GM18507 (cell line): ENCODE measurements at places on chromosomes 3 and 15.

- DNase-seq: no peak
Measured at GRCh38 chr15:90989040-90989768, 5.1 kb downstream of the PRC1 start.

DNA sequence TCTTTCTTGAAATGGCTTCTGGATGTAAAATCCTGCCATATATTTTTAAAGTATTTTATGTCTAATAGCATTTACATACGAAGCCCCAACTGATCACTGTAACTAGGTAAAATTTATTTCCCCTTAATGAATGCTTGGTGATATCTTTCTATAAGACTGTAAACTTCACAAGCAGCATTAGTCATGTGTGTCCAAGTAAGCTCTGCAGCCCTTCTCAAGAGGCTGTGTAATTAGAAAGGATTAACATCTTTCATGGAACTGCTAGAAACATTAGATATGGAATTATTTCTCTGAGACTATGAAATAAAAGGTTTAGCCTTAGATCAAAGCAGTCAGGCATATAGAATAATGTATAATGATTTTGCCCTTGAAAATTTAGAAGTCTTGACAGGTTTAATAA lies 143.3 kb downstream of the EPHA3 start:
- DNase-seq: no peak

DNA sequence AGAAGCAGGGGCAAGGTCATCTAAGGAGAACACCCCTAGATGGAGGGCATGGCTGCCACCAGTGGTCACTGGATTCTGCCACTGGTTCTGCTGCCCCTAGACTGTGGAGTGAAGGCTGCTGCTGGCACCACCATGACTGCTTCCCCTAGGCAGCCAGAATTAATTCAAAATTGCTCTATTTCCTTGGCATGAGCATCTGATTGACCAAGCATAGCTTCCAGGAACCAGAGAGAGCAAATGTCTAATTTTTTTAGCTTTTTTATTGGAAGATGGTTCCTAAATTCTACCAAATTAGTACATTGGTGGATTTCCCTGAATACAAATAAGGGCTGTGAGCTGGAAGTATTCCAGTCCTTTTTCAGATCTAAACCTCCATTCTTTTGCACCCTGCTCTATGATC lies 270.2 kb upstream of the GBE1 start:
- DNase-seq: no peak

- no peak for DNase-seq
Measured at GRCh38 chr15:67931861-67932260, 92.0 kb upstream of the RNU6-1 start.

GRCh38 chr3:123100193-123100776 lies 33.5 kb downstream of the PDIA5 start:
- DNase-seq: no peak

GRCh38 chr3:99639579-99639978 lies 1.2 kb downstream of the COL8A1 start:
- DNase-seq: no peak

DNA sequence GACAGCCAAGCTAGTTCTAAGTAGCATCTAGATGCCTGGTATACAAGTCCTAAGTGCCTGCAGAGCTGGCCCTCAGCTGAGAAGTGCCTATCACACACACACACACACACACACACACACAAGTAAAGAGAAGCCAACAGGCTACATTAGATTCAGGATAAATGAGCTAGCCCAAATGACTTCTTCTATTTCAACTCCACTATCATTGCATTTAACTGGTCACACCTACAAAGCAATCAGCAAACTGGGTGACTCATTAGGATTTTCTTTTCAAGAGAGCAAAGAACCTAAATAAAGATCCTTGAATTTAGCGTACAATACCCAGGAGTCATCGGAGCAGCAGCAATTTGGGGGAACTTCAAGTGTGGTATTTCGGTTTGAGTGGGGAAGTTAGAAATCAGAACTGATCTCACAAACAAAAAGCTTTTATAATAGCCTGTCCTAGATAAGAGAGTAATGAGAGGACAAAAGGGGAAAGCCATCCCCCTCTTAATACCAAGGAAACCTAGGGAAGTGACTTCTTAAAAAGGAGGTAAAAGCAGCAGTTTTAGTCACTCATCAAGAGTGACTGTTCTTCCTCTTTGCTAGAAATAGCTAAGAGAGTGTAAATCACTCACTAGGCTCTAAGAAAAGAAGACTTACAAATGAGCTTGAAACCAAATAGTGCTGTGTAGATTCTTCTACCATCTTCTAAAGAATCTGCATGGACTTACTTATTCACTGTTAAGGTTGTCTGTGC lies 112.7 kb downstream of the TNIK start:
- no peak for DNase-seq

DNA sequence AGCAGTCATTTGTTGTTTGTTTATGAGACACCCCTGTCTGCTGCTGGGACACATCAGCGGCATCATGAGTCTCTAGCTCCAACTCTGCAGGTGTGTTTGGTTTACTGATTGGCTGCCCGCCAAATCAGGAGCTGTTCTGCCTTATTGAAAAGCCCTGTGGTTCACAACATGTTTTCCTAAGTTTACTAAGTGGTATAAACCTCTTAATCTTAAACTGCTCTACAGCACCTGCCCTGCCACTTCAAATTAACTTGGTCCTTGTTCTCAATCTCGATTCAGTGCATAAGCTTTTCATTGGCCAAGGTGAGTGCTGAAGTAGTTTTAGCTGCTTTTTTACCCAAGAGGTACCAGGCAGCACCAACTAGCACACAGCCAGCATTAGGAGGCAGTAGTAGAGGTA lies 77.8 kb upstream of the WDR72 start:
- no peak for DNase-seq

GRCh38 chr3:142614059-142614626 lies 17.9 kb downstream of the PLS1 start:
- DNase-seq: no peak

DNA sequence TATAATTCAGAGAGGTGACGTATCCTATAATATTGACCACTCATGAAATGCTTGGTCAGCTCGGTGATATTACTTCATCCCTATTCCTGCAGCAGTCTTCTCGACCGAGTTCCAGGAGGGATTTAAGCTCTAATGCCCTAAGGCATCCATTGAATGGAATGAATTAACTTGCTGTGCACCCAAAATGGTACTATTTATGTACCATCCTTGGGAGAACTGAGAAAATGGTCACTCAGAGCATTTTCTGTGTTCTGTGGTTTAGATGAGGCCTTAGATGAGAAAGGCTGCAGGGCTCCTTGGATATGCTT lies 638 bp downstream of the BLOC1S6 start:
- no peak for DNase-seq

GRCh38 chr3:23567917-23568316 lies 237.8 kb upstream of the UBE2E1 start:
- no peak for DNase-seq

DNA sequence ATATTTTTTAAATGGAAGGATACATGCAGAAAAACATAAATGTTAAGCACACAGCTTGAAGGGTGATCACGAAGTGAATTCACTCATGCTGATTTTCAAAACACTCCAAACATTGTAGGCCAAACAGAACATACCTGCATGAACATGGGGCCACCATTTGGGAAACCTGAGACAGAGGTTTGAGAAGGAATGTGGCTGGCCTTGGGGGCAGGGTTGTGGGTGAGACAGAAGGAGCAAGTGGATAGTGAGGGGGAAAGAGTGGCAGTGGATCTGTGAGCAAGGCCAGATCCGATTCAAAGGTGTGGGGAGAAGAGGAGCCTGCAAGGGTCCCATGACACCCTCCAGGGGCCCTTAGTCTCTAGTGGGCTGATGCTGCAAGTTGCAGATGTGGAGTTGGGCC lies 94.9 kb downstream of the HMG20A start:
- no peak for DNase-seq
